Activated CD4-positive, CD25-positive, alpha-beta regulatory T cell (primary cell): ENCODE measurements at places on chromosomes 13 and 19.
A peak's percentile ranks its signal among the peaks of the same experiment; 100 is the strongest.

GRCh38 chr19:39139305-39139874 is 13.8 kb downstream of the PAK4 start:
- DNase-seq = no peak

- DNase-seq = no peak
These were observed 99.2 kb upstream of the KLF5 start for GRCh38 chr13:72959643-72960042.

GRCh38 chr19:33396701-33397535 is 23.4 kb downstream of the CEBPG start:
- no peak for DNase-seq

DNA sequence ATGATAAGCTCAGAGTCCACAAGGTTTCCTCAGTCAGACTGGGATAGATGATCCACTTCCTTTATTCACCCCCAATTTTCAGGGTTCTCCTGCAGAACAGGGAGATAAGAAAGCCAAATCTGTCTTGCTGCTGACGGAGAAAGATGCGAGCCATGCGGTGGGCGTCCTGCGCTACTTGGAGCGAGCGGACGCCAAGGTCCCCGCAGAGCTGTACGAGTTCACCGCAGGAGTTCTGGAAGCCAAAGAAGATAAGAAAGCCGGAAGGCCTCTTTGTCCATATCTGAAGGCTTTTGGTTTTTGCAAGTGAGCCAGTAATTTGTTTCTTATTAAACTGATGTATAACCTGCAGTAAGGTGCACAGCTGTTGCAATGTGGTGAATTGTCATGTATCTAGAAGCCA is 66.7 kb downstream of the SLC7A9 start:
- no peak for DNase-seq

DNA sequence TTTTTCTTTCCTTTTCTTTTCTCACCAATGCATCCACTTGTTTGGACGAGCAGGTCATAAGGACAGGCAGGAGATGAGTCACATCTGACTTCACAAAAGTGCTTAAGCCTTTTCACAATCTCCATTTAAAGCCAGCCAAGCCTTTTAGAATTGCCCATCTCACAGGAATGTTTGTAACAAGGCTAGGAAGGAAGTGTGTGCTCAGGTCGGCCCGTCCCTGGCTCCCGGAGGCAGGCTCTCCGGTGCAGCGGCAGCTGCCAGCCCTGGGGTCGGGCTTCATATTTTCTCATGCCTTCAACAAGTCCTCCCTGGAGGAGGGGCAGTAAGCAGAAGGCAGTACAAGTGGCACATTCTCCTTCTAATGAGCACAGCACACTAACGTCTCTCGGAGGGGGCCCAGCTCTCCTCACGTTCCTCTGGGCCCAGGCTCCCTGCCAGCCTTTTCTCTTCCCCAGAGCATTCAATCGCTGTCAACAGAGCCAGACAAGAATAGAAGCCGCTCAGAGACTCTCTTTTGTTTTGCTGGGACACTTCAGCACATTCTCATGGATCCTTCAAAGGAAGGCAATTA is 180.5 kb downstream of the COL4A1 start:
- DNase-seq = no peak

- DNase-seq = no peak
These were observed 71.0 kb downstream of the RAP2A start for GRCh38 chr13:97505017-97505416.

- no peak for DNase-seq
These were observed 918.8 kb downstream of the SLITRK1 start for GRCh38 chr13:82963226-82964099.

- DNase-seq = no peak
These were observed 23.4 kb upstream of the ZNF561 start for GRCh38 chr19:9644472-9644871.

- peak; percentile 29 for DNase-seq
These were observed 7.7 kb upstream of the CXCL17 start for GRCh38 chr19:42450314-42450934.

DNA sequence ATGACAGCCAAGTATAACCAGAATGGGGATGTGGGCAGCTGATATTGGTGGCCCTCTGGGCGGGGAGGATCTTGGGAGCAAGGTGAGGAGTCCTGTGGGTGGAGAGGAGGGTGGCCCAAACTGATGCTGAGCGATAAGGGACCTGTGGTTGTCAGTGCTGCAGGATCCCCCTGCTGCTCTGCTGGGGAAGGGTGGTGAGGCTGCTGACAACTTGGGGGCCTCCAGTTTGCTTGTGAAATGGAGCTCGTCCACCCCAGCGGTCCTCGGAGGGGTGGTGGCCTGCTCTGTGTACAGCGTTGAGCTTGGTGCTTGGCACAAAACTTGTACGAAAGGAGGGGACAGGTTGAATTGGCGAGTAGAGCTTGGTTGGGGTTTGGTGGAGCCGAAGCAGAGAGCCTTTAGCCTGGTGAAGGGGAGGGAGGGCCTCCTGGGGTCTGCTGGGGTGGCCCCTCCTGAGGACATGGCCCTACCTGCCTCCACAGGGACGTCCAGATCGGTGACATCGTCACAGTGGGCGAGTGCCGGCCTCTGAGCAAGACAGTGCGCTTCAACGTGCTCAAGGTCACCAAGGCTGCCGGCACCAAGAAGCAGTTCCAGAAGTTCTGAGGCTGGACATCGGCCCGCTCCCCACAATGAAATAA is 2.9 kb downstream of the RPS11 start:
- DNase-seq = no peak

GRCh38 chr13:40016953-40017660 is 361.6 kb downstream of the COG6 start:
- DNase-seq = no peak

- no peak for DNase-seq
These were observed 8.3 kb upstream of the ONECUT3 start for GRCh38 chr19:1744822-1745563.

DNA sequence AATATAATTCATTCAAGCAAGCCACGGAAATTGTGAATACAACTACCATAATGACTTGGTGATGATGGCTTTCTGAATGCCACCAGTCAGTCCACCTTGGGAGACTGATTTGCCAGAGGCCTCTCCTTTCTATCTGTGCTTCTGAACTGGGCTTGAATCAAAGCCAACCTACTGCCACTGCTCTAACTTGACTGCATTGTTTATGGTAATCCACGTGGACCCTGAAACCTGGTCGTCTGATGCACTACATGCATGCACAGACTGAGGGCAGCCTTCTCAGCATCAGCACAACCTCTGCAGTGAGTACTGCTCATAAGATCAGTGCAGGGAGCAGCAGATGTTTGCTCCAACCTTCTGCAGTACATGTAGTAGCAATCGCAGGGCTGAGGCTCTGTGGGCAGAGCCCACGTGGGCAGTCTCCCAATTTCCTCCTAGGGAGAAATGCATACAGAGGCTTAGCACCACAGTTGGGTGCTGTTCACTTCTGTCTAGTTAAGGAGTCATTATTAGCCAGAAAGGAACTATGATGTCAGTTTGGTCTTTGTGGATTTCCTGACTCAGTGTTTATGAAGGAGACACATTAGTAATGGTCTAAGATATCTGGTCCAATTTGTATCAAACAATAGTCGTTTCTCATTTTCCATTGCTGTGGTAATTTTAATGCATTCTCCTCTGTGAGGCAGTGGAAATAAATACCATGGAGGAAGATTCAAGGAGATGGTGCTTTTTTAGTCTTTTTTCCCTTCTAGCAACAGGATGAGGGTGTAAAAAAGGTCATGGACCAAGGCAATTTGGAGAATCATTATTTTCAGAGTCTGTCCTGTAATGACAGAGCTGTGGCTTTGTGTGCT is 82.5 kb downstream of the AKAP11 start:
- DNase-seq = no peak

- no peak for DNase-seq
These were observed 84.0 kb upstream of the LSM14A start for GRCh38 chr19:34088292-34088691.

DNA sequence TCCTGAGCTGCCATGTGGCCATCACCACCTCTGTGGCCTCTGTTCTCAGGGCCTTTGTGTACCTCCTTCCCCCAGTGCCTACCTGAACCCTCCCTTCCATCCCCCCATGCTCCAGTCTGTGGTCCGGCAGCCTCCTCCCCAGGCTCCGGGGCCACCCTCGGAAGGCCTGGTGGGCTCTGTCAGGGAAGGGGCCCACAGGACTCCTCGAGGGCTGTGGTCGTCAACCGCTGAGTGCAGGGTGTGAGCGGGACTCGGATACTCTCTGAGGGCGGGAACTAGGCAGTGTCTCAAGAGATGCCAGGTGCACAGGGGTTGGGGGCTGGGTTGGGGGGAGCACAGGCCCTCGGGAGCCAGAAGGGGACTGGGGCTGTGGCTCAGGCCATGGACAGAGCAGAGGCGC is 3.9 kb downstream of the MAP2K7 start:
- no peak for DNase-seq

DNA sequence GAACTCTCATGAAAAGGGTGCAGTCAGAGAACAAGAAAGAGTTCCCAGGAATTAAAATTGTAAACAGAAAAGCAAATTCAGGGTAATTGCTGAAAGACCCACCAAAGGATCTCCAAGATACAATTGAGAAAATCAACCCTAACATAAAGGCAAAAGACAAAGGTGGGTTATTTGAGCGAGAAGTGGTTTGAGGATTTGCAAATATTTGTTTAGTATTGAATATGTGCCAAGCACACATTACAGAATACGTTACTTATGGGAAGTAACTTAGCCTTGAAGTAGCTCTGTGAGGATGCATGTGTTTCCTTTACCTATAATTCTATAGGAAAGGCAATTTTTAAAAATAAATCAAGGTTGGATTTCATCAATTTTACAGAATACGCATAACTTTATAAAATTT is 10.0 kb upstream of the CEACAM21 start:
- DNase-seq = no peak

- DNase-seq = no peak
These were observed 49.4 kb downstream of the GAS6 start for GRCh38 chr13:113814435-113814821.

GRCh38 chr19:1533510-1534150 is 9.8 kb downstream of the PLK5 start:
- DNase-seq = no peak

GRCh38 chr13:49740870-49741269 is 49.6 kb upstream of the EBPL start:
- DNase-seq = no peak

DNA sequence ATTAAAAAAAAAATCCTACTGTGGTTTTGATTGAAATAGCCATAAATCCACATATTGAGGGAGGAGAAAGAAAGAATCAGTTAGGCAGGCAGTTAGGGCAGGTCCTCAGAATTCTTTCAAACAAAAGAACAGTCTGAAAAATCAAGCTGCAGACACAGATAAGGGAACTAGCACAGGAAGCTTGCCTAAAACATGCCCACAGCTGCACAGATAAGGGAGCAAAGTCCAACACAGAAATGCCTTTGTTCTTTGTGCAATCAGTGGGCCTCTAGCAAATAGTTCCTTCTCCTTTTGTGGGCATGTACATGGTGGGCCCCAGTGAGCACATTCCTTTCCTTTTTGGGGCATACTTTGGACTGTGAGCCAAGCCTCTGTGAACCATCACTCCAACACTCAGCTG is 42.7 kb downstream of the UTP14C start:
- no peak for DNase-seq

DNA sequence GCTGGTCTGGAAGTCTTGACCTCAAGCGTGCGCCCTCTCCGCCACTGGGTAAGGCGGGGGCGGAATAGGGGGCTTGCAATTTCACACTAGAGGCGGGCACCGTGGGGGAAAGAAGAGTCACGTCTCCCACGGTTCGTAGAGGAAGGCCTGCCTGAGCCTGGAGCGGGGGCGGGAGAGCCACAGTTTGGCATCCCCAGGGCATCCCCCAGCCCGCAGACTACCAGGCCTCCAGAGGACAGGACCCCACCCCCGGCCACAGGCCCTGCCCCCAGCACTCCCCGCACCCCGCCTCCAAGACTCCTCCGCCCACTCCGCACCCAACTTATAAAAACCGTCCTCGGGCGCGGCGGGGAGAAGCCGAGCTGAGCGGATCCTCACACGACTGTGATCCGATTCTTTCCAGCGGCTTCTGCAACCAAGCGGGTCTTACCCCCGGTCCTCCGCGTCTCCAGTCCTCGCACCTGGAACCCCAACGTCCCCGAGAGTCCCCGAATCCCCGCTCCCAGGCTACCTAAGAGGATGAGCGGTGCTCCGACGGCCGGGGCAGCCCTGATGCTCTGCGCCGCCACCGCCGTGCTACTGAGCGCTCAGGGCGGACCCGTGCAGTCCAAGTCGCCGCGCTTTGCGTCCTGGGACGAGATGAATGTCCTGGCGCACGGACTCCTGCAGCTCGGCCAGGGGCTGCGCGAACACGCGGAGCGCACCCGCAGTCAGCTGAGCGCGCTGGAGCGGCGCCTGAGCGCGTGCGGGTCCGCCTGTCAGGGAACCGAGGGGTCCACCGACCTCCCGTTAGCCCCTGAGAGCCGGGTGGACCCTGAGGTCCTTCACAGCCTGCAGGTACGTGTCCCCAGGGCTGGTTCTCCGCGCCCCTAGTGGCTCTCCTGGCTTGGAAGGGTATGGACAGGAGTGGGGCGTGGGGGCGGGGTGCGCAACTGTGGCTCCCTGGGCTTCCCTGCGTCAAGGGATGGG is at the start of gene ANGPTL4:
TSS of gene ANGPTL4 (plus strand) at position 353 of the 969 bp plus-strand sequence. CDS start at position 520, 167 bp downstream.
- DNase-seq = no peak

DNA sequence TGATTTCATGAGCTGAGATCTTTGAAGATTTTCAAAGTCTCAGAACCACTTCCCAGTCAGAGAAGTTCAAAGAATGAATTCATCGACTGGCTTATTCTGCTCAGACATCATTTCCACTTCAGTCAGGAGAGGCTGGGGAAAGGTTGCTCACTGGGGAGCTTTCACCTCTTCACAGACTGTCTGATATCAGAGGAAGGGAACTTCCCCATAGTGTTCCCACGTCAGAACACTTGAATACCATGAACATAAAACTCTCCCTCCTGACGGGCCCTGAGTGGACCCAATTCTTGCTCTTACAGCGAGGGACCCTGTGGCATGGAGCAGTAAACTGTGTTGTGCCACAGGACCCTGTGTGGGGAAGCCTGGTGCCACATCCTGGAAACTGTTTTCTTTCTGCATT is 492.6 kb downstream of the COG6 start:
- DNase-seq = no peak

DNA sequence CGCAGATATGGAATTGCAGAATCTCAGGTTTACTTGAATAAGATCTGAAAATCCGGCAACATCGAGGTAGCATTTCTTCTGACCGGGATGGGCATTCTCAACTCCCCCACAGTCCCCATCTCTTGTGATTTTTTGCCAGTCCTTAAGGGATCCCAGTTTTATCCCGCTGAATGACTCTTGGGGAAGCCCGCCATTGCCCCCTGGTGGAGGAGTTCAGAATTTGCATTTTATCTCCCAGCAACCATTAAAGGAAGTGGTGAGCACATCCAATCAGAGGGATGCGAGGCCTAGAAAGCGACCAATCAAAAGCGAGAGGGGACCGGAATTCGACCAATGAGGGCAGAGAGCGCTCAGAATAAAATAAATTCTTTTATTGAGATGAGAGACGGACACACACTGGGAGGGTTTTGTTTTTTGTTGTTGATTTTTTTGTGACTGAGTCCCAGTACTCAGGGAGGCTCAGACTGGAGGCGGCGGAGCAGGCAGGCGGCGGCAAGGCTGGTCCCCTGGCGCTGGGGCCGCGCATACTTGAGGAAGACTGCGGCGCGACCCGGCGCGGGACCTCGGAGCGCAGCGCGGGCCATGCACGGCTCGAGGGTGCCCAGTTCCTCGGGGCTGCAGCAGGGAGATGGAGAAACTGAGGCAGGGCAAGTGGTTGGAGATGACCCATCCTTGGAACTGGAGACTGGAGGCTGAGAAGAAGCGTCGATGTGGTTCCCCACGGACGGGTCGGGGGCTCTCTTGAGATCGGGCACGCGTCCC is 3.9 kb upstream of the TTC9B start:
- peak; percentile 61 for DNase-seq

- no peak for DNase-seq
These were observed 25.2 kb upstream of the ATP11A start for GRCh38 chr13:112664501-112665203.
